Stimulated activated CD4-positive, alpha-beta T cell treated with anti-CD3 and anti-CD28 coated beads, Interleukin-15, amount 100 ng/mL, for 1 hour (primary cell): ENCODE measurements at places on chromosomes 6 and 20.

GRCh38 chr20:50388733-50389437 lies 121.3 kb upstream of the PTPN1 start:
- DNase-seq = no peak

DNA sequence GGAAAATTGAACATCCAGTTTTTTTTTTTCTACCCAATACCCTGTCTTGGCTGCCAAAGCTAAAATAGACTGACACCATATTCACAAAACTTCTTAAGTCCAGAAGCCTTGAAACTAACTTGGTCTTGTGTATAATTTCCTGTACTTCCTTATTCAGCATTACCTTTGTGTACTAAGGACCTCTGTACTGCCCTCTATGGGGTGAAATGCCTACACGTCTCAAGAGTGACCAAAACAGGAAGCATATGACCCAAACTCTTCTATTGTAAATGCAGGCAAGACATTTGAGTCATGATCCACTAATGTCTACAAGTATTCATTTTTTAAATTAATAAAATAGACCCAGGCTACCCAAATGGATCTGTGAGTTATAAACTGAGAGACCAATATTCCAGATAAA lies 50.4 kb downstream of the HMGCLL1 start:
- no peak for DNase-seq

DNA sequence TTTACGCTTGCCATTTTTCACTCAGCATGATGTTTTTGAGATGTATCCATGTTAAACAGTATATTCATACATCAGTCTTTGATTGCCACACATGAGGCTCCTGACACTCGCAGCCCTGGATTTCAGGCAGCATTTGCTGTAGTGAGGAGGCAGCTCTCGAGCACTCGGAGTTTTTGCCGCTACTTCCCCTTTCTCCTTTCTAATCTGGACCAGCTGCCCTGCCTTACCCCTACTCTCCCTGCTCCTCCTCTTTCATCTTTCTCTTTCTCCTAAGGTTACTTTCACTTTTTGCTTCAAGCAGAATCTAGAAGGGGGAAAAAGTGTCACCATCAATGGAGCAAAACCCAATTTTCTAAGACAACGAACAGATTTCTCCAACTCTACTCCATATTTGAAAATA lies 5.9 kb upstream of the CST3 start:
- no peak for DNase-seq

DNA sequence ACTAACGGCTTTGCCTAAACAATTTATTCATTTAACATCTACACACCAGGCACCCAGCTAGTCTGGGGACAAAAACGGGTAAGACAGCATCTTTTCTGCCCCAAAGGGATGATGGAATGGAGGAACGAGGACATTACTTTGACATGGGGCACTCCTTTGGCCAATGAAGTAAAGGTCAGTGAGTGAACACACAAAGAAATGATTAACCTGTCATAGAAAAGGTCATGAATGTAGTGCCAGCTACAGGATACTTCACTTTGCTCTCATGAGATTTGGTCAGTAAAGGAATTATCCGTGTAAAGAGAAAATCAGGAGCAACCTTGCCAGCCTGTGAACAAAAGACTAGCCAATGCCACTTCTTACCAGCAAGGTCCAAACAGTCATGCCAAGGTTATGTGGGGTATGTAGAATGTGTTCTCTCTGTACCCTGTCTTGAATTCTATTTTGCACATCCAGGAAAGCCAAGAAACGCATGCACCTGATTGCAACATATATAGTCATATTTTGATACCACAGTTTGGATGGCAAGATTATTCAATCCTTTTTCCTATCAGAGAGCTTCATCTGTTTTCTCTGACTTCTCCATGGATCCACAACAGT lies 145.3 kb downstream of the GMPR start:
- no peak for DNase-seq
